ENCODE measurements at places on chromosomes 7 and 10. TPM values are rescaled to one million over a fixed set of nuclear protein-coding genes. Genes with fewer than 3 reads are reported as not detected.

C10orf105 gene
- not detected for total RNA-seq

HTR5A gene
- not detected for total RNA-seq

DNA sequence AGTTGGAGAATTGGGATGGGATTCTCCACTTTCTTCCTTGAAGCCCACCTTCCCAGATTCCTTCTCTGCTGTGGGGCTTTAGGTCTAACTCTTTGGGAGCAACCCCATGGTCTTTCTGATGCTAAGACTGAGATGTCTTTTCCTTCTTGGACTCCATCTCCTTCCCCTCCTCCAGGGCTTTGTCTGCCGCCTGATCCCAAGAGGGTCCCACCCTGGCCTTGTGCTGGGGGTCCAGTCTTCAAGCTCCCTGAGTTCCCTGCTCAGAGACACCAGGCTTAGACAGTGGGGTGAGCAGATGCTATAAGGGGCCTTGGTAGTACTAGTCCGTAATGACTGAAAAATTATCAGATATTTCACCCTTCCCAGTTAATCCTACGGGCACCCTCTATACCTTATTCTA, 150.5 kb downstream of the PTPN20 start:
- no peak for DNase-seq

NCF1 gene
- total RNA-seq = not detected

SRRM3 gene
- 5.4 TPM for total RNA-seq
